ENCODE measurements at places on chromosomes 11 and 22.
A peak's percentile ranks its signal among the peaks of the same experiment; 100 is the strongest.

GRCh38 chr22:17916226-17916889, 108.0 kb downstream of the MICAL3 start:
- no peaks in the 10 kb centered on the region for H3K36me3 ChIP-seq
- no peak overlapping the region for H3K4me3 ChIP-seq
- no peak for DNase-seq
- peaks cover 14% of the 10 kb centered on the region for H3K4me1 ChIP-seq

GRCh38 chr11:64516226-64516625, 74.8 kb upstream of the SLC22A12 start:
- H3K4me1 ChIP-seq = peaks cover 2% of the 10 kb centered on the region
- no peak overlapping the region for H3K4me3 ChIP-seq
- H3K27ac ChIP-seq = no peak overlapping the region
- H3K27me3 ChIP-seq = peaks cover 34% of the 10 kb centered on the region
- no peak for DNase-seq

- H3K27me3 ChIP-seq = no peaks in the 10 kb centered on the region
- H3K4me3 ChIP-seq = no peak overlapping the region
- H3K36me3 ChIP-seq = peaks cover 45% of the 10 kb centered on the region
- DNase-seq = no peak
- no peaks in the 10 kb centered on the region for H3K4me1 ChIP-seq
Measured at GRCh38 chr11:45967506-45967905, 45.0 kb downstream of the LARGE2 start.

- H3K27me3 ChIP-seq = no peaks in the 10 kb centered on the region
- peak overlapping the region; percentile 70 for H3K27ac ChIP-seq
- peak; percentile 48 for DNase-seq
- H3K36me3 ChIP-seq = peaks cover 91% of the 10 kb centered on the region
- no peak overlapping the region for H3K4me3 ChIP-seq
Measured at GRCh38 chr11:128776069-128776423, 82.2 kb downstream of the FLI1 start.

DNA sequence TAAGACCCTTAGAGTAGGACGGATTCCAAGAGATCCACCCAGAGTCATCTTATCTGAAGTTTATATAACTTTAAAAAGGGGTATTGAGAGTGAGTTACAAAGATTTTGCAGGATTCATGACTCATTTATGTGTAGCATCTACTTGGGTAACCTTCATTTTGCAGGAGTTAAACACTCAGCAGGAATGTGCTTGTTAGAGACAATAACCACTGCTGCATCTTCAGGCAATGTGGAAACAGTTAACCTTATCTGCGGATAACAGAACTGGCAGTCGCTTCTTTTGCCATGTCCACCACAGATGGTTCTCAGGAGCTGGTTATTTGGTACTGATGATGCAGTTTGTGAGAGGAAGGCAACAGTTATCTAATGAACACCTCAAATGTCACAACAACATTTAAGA, 417.9 kb upstream of the DDI1 start:
- no peak for DNase-seq
- H3K27me3 ChIP-seq = peaks cover 9% of the 10 kb centered on the region
- no peak overlapping the region for H3K27ac ChIP-seq
- H3K4me3 ChIP-seq = no peak overlapping the region
- H3K36me3 ChIP-seq = no peaks in the 10 kb centered on the region

GRCh38 chr11:113329725-113330124, 15.3 kb downstream of the TTC12 start:
- peaks cover 95% of the 10 kb centered on the region for H3K36me3 ChIP-seq
- H3K27ac ChIP-seq = no peak overlapping the region
- no peaks in the 10 kb centered on the region for H3K27me3 ChIP-seq
- H3K4me1 ChIP-seq = peaks cover 9% of the 10 kb centered on the region
- no peak for DNase-seq

- H3K27ac ChIP-seq = peak overlapping the region; percentile 90
- no peak for DNase-seq
- peaks cover 62% of the 10 kb centered on the region for H3K36me3 ChIP-seq
- H3K4me1 ChIP-seq = peaks cover 22% of the 10 kb centered on the region
- peak overlapping the region; percentile 91 for H3K4me3 ChIP-seq
Measured at GRCh38 chr11:2400762-2401435, 349 bp downstream of the TSSC4 start.

DNA sequence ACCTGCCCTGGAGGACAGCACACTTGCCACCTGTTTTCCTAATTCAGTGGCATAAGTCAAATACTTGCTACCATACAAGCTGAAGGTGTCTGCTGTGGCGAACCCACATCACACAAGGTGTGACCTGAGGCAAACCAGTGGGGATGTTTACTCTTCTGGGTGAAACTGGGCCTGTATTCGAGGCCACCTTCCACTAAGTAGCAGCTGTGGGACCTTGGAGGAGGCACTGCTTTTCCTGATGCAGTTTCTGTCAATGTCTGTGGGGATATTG, 927.4 kb downstream of the BRD1 start:
- DNase-seq = no peak
- no peak overlapping the region for H3K4me3 ChIP-seq
- no peaks in the 10 kb centered on the region for H3K4me1 ChIP-seq
- no peaks in the 10 kb centered on the region for H3K36me3 ChIP-seq

GRCh38 chr11:78363024-78363619, 54.5 kb downstream of the GAB2 start:
- H3K27me3 ChIP-seq = no peaks in the 10 kb centered on the region
- no peak for DNase-seq
- no peaks in the 10 kb centered on the region for H3K4me1 ChIP-seq
- H3K4me3 ChIP-seq = no peak overlapping the region
- H3K27ac ChIP-seq = no peak overlapping the region

All from activated T-cell treated with anti-CD3 and anti-CD28 coated beads, Interleukin-2, amount 50 U/mL, for 24 hours (primary cell).